NCI-H1417 (cell line): ENCODE measurements at places on chromosomes 16 and 17.
A peak's percentile ranks its signal among the peaks of the same experiment; 100 is the strongest.

DNA sequence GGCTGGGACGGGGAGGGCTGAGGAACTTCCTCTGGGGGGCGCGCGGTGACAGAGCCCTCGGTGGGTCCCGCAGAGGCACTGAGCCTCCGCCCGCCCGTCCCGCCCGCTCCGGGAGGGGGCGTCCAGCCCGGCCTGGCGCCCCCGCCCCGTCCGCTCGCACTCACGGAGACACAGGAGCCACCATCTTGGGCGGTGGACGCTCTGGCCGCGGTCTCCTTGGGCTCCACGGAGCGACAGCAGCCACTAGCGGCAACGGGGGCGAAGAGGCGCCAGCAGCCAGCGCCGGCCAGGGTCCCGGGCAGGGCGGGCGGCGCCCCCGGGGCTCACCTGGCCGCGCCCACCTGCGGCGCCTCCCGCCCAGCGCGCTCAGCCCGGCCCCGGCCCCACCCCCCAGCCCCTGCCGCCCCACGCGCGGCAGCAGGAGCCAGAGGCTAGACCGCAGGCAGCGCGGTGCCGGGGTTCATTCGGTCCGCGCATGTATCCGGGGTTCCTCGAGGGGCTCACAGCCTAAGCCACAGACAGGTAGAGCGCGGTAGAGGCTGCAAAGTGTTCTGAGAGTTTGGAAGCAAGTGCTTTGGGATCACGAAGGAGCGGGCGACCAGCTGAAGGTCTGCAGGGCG, at the start of gene C17orf113:
C17orf113 (minus strand) TSS at position 209 of the 620 bp plus-strand sequence. CDS start 7,225 bp downstream, outside the sequence.
- DNase-seq: peak; percentile 71

DNA sequence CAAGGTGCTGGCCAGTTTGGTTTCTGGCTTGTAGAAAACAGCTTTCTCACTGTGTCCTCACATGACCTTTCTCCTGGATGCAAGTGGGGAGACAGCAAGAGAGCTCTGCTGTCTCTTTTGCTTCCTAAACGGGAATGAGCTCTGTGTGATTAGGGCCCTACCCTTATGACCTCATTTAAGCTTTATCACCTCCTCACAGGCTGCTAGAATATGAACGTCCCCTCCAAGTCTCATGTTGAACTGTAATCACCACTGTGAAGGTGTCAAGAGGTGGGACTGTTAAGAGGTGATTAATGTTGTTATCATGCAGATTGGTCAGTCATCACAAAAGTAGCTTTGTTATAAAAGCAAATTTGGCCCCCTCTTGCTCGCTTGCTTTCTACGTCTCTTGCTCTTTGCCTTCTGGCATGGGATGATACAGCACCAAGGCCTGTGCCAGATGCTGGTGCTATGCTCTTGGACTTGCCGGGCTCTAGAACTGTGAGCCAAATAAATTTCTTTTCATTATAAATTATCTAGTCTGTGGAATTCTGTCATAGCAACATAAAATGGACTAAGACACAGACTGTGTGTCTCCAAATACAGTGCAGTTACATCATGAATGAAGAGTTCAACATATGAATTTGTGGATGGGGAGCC, 14.8 kb upstream of the POLR3E start:
- DNase-seq: no peak

- DNase-seq: no peak
These were observed 530 bp downstream of the PCGF2 start for GRCh38 chr17:38747463-38748148.

- DNase-seq: no peak
These were observed 37.4 kb downstream of the CDR2 start for GRCh38 chr16:22337045-22337444.

DNA sequence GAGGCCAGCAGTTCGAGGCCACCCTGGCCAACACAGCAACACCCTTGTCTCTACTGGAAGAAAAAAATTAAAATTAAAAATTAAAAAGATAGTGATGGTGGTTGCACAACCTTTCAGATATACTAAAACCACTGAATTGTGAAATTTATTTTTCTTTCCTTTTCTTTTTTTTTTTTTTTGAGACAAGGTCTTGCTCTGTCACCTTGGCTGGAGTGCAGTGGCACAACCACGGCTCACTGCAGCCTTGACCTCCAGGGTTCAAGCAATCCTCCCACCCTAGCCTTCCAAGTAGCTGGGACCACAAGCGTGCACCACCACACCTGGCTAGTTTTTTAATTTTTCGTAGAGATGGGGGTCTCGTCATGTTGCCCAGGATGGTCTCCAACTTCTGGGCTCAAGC, 254.4 kb downstream of the SLC39A11 start:
- no peak for DNase-seq

DNA sequence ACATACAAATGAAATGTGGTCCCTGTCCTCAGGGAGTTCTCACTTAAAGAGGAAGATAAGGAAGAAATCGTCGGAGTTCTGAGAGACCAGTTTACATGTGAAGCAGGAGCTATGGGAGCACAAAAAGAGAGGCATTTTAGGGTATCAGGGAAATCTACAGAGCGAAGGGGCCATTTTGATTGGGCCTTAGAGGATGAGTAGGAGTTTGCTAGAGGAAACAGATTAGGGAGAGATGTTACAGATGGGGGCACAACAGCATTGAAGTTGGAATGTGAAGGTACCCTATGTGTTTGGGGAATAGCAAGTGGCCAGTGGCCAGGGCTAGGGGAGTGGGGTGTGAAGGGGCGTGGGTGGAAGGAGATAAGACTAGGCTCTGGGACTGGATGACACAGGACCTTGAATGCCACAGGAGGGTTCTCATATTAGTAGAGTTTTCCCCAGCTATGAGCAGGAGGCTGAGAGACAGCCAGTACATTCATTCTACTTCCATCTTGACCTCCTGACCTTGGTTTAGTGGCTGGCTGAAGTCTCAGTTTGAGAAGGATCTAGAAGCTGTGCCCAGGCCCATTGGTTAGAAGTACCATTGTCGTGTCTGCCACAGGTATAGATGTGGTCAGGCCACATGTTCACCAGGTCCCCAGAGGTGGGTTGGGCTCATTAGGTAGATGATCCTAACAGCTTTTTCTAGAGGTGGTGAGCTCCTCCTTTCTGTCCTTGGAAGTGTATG, 34.8 kb downstream of the CPNE2 start:
- no peak for DNase-seq

DNA sequence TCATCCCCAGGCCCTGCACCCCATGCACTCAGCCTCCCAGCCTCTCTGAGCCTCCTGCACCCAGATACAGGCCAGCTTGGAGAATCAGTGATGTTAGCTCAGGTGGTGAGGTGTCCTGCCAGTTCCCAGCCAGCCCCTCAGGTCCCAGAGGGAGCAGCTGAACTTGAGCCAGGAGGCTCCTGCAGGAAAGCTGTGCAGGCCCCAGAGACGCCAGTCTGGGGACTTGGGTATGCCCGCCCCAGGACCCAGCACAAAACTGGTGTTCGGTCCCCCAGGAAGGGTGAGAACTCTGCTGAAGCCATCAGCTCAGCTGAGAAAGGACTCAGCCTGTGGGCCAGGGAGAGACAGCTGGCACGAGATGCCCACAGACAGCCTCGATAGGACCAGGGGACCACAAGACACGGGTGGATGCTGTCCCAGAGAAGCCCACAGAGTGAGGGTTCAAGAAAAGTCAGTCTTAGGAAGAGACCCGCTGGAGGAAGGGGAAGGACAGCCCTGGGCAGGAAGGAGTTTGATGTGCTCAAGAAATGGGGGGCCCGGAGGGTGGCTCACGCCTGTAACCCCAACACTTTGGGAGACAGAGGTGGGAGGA, 11.0 kb downstream of the ENDOV start:
- no peak for DNase-seq

DNA sequence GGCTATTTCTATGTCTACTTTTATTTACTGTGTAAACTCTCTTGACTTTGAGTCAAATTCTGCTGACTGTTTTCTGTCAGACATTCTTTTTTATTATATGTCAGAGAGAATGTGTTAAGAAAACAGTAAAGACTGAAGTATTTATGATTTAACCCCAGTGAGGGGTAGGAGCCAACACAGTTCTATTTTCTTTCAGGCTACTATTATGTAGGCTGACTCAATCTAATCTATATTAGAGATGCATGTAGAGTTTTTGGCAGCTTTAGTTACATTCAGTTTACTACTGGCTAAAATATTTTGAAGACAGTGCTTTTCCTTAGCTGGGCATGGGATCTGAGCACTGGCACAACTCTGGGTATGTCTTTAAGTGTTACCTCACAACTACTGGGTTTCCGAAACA, 1108.0 kb downstream of the CDH11 start:
- no peak for DNase-seq

- DNase-seq: peak; percentile 83
These were observed 23.3 kb downstream of the SLC38A7 start for GRCh38 chr16:58661199-58661830.

DNA sequence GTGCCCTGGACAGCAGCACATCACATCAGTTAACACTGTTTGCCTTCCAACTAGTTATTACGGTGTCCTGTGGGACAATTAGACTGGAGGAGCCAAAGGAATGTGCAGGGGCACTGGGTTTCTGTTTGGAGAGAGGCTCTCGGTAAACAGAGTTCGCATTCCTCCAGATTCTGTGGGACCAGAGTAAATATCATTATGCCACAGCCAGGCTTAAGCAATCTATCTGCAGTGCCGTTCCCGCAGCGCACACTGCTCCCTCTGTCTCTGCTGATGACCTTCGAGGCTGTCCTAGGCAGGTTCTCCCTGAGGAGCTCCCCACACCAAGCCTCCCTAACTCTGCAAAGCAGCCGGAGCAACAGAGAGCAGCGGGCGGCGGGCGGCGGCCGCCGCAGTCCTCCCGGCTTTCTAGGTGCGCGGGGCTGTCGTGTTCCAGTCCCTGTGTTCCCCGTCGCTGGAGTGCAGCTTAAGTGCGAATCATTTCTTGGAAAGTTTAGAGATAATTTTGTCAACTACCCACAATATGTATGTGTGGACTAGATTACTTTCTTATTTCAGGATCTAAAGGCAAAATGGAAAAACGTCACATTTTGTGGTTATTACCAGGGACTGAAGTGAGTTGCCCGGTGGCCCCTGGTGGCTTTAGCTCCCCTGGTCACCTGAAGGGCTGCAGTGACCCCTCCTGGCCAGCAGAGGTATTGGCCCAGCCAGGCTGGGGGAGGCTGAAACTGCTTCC, 43.3 kb downstream of the PGS1 start:
- DNase-seq: peak; percentile 75

- no peak for DNase-seq
These were observed 3.3 kb downstream of the ARL4D start for GRCh38 chr17:43402078-43402477.

GRCh38 chr17:45144199-45145034, 3.9 kb upstream of the HEXIM1 start:
- DNase-seq: no peak

DNA sequence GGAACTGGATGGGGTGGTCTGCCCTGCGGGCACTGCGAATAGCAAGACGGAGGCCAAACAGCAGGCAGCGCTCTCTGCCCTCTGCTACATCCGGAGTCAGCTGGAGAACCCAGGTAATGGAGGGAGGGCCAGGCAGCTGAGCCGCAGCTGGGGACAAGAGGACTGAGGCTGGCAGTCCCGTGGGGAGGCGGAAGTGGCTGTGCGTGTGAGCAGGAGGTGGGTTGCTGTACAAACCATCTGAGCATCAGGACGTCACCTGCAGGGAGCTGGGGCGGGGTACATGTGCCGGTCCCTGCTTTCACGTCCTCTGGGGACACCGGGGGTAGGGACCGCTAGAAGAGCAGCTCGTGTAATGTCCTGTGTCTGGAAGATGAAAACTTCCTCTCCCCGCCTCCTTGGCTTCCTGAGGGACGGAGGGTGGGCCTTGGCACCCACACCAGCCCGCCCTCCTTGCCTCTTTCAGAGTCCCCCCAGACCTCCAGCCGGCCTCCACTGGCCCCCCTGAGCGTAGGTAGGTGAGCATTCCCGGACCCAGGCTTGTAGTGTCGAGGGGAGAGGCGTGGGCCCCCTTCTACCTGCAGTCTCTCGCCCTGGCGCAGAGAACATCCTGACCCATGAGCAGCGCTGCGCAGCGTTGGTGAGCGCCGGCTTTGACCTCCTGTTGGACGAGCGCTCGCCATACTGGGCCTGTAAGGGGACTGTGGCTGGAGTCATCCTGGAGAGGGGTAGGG, 3.7 kb downstream of the ADAD2 start:
- peak; percentile 31 for DNase-seq

- DNase-seq: no peak
These were observed 121.0 kb downstream of the ANKRD11 start for GRCh38 chr16:89369266-89369895.

GRCh38 chr17:12765548-12765947, 23.8 kb upstream of the ARHGAP44 start:
- no peak for DNase-seq

DNA sequence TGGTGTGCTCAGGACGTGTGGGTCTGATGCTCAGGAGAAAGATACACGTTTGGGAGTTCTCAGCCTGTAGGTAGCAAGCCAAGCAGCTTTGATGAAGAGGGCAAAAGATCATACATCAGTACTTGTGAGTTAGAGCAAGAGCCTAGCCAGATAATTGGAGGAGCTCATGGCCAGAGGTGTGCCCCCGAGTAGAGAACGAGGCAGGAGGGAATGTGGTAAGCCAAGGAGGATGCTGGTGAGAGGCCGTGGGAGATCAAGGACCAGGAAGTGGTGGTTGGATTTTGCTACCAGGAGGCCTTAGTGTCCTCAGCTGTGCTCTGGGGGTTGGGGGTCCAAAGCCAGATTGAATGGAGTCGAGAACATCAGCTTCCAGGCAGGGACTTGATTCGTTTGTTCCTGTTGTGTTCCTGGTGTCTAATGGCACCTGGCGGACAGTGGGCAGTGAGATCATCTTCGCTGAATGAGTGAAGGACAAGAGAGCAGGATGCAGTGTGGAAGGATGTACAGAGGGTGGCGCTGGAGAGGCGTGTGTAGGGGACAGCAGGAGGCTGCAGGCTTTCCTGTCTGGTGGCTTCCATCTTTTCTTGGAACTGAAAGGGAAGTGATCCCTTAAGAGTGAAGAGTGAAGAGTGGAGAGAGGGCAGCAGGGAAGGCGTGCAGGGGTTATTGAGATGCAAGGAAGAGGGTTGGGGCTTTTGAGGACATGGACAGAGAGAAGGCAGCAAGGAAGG, 11.6 kb downstream of the FBXL19 start:
- DNase-seq: no peak

DNA sequence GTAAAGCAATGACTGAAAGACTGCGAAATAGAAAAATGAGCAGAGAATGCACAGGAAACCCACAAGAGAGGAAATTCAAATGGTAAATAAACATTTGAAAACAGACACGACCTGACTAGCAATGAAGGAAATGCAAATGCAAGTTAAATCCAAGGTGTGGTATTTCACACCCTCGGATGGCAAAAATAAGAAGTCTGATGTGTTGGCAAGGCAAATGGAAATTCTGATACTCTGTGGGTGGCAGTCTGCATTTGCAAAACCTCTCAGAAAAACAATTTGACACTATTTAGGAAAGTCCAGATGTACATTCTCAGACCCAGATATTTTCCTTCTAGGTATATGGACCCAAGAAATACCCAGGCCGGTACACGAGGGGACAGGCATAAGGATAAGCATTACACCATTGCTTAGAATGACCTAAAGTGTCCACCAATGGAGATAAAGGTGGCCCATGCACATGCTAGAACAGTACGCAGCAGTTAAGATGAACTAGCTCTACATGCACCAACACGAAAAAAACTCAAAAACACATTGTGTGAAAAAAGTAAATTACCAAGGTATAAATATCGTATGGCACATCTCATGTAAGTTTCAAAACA, 116.7 kb downstream of the GAS7 start:
- no peak for DNase-seq
